Foreskin fibroblast (primary cell): ENCODE measurements at places on chromosomes 5 and 9.

DNA sequence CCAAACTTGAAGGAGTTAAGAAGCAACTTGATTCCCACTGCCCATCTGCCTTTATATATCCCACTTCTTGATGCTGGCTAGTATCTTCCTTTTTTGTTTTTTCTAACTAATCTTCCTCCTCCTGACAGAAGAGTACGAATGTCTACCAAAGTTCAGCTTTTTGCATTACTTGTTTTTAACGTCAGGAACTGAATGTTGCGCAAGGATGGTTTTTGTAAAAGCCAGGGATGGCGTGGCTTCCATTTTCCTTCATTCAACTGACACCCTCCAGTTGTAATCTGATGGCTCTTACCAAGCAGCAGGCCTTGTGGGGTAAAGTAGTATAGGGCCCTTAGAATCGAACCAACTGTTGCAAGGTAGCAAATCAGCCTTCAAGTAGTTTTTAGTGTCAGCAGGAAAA is 70.8 kb upstream of the GPR151 start:
- DNase-seq, result no peak

GRCh38 chr5:75331-76320 is 16.3 kb upstream of the PLEKHG4B start:
- no peak for DNase-seq

DNA sequence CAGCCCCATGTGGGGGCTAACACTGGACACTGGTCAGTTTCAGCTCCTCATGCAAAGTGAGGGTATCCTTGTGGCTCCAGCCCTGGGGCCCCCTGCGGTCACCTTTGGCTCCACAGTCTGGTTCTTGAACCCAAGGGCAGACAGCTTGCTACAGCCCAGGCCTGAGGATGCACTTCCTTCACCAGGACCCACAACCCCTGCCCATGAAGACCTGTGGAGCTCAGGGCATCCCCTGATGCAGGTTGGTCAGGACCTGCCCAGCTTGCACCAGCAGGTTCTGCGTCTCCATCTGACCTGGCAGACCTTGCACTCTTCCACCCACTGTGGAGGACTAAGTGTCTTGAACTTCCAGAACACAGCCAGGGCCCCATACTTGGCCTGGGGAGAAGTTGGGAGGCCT is 3.7 kb upstream of the MRNIP start:
- no peak for DNase-seq

- no peak for DNase-seq
These were observed 15.6 kb downstream of the RIOK2 start for GRCh38 chr5:97167435-97167834.

- DNase-seq, result no peak
These were observed 39.4 kb downstream of the SMIM23 start for GRCh38 chr5:171825051-171825450.

DNA sequence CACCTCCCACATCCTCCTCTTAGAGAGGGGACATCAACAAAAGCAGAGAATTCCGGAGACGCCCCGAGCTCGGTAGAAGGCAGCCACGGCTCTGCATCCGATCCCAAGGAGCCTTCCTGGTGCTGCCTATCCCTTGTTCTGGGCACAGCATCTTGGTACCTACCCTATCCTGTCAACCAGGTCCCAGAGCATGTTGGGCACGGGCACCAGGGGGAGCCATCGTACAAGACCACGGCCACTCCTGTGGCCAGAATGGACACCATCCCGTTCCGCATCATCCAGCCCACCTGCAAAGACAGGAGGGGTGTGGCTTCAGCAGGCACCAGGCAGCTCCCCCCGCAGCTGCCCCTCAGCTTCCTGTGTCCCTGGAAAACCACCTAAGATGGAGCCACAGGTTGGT is 62.7 kb upstream of the ZNF354A start:
- no peak for DNase-seq

DNA sequence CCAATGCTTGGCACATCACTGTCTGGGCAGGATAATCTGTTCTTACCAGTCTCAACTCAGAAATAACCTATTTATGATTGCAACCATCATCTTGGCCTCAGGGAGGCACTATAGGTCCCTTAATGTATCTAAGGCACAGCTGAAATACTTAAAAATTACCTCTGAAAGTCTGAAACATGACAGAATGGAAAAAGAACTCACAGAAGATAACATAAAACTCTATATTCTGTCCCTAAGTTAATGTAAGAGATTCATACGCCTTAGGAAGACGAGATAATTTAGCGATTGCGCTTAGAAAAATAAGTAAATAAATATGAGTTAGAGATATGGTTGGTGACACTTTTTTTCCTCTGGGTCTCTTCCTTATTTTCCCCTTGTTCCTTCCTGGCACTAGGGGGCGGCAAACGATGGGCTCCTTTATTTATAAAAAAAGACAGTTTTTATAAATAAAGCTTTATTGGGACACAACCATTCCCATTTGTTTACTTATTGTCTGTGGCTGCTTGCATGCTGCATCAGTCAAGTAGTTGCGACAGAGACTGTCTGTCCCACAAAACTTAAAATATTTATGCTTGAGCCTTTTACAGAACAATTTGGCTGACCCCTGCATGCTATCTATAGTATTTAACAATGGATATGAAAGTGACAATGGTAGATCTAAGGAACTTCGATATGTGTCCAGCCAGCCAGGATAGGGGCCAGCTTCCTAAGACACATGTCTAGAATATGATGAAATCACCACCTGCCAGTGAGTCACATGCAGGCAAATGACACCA is 79.6 kb downstream of the PDE4D start:
- peak; percentile 84 for DNase-seq

DNA sequence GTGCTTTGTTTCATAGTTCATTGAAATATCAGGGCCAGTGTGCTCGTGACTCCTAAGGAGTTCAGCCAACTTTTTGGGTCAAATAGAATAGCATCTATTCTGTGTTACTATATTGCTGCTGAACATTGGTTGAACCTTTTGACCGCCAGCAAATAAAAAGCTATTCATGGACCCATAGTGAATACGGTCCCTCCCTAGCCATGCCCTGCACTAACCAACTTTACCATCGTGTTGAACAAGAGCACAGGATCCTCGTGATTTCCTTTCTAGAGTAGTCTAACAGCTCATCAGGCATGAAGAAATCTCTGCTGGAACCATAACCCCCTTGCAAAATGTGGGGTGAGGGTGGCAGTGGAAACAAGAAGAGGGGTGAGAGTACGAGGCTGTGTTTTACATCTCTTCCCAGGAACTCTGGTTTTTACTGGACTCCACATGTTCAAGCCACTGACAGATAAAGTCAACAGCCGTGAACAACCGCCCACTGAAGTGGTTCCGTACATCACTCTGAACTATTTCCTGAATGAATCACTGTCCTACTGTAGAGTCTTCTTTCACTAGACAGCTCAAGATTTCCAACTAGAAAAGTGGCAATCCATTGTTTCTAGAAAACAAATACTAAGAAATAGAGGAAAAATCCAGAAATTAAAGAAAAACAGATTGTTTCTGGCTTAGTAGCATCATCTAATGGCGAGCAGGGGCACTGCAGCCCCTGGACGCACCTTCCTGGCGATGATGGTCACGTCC is 70.1 kb upstream of the SPATA31E1 start:
- peak; percentile 82 for DNase-seq

- no peak for DNase-seq
These were observed 118.0 kb upstream of the PHYKPL start for GRCh38 chr5:178350361-178351220.

DNA sequence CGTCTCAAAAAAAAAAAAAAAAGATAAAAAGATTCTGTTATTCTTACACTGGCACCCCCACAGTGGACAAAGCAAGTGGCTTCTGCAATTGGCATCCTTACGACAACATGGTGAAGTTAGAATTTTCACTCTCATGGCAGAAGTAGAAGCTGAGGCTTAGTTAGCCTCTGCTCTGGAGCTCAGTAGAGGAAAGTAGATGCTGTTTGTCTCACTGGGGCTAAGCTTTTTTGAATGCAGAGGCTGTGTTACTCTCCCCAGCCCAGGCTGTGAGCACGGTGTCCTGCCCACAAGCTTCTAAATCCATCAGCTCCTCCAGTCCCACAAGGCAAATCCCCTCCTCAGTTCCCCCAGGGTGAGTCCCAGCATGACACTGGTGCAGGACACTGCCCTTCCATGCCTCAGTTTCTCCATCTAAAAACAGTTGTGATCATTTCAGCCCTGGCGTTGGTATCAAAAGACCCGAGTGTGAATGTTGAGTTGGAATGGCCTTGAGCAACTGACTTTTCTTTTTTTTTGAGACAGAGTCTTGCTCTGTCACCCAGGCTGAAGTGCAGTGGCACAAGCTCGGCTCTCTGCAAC is 22.6 kb upstream of the PHF19 start:
- no peak for DNase-seq

DNA sequence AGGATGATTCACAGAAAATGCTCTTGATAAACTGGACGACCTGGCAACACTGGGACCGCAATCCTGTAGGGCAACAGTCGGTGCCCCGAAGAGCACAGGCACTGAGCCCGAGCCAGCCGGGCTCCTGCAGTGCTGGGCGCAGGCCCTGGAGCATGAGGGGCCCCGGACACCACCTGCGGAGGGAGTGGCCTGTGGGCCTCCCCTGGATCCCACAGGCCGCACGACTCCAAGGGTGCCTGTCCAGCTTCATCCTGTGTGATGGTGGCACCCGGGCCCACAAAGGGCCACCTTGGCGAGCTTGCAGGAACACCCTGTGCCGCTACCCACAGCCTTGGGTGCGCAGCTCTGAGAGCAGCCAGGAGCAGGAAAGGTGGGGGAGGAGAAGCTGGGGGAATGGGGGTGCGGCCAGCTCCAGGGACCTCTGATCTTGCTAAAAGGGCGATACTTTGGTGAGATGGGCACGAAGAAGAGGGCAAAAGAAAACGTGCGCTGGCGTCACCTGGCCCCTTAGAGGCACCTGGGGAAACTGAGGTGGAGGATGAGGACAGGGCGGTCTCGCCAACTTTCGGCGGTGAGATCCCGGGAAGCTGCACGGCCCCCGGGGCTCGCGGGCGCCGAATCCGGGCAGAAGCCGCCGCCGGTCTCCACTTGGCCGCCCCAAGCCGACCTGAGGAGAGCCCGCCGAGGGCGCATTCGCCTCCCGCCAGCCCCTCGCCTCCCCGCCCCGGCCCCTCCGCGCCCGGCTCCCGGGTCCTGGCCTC is 722 bp downstream of the TBC1D9B start:
- peak; percentile 16 for DNase-seq

DNA sequence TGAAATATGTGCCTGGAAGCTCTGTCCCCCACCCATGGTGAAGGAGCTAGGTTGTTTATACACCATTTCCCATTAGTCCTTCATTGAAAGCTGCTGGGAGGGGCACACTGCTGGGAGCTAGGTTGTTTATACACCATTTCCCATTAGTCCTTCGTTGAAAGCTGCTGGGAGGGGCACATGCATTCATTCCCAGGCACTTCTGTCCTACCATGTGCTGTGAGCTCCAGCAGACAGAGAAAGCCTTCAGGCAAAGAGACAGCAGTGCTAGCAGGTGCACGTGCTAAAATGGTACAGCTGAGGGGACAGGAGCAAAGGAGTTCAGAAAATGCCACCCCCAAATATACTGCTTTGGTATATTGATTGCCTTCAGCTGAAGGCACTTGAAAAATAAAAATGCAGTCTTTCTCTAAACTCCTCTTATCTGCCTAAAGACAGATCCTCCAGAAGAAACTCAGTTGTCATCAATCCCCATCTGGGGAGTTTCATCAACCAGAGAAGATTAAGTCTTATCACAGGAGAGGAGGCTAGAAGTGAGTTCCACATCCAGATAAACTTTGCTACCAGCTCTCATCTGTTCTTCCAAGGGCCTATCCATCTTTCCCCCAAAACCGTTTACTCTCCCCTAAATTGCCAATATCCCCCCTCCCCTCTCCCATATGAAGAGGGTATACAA is 27.7 kb upstream of the DAPK1 start:
- no peak for DNase-seq

DNA sequence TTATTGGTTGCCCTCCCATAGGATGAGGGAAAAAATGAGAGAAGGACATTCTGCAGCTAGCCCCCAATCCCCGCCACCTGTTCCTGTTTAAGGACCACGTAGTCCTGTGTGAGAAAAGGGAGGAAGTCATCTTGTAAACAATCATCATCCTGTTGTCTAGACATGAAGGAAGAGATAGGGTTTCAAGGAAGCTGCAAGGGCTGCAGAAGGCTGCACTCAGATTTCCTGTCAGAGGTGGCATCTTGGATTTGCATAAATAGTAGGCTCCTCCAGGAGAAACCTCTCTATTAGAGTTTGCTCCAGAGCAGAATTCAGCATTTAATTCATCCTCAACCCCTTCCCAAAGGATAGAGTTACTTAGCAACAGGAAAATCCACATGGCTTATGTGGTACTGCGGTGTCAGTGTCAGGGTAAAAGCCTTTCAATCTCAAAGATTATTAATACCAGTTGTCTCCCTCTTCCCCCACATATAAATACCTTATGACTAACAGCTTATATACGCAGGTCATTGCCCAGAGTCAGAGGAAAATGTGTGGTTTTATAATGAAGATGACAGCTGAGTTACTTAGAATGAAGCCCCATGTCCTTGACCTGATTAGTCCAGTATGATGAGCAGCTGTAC is 4.6 kb upstream of the DNAJC18 start:
- peak; percentile 79 for DNase-seq

GRCh38 chr9:129273941-129274684 is 96.1 kb upstream of the IER5L start:
- no peak for DNase-seq

DNA sequence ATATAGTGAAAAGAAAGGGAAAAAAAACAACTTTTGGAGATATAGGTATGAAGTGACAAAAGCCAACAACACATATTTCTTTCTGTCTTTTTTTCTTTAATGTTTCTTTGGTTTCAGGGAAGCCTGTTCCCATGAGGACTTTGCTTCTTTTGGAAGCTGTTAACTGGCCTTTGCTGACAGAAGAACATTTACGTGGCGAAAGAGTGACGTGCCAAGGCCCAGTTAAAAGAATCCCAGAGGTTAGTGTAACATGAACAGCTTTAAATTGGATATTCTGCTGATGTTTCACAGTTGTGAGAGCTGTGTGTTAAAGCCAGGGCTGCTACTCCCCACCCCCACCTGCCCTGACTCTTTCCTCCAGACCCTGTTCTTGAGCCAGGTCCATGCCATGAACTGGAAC is 275.9 kb downstream of the CRB2 start:
- no peak for DNase-seq

DNA sequence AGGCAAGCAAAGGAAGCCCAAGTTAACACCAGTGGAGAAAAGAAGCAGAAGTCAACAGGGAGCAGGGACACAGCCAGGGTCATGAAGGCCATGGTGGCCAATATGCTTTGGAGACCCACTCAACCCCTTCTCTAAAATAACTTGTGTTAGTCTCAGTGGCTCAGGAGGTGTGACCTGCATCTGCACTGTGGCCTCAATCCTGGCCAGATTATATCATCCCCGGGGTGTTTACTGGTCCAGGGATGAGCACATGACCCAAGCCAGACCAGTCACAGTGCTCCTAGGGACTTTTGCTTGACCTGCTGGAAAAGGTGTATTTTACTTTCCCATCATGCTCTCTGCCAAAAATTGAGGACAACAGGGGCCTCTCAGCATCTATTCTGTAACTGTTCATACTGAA is 105.2 kb downstream of the DPYSL3 start:
- no peak for DNase-seq
